AG10803 (cell line): ENCODE measurements at places on chromosomes 6 and 20.

- DNase-seq: no peak
Measured at GRCh38 chr20:60565083-60565482, 606.9 kb downstream of the CDH26 start.

- DNase-seq: no peak
Measured at GRCh38 chr20:63471981-63472831, at the start of gene KCNQ2. TSS of gene KCNQ2 (minus strand) at chr20:63472655. CDS start at chr20:63472463, 192 bp downstream.

- no peak for DNase-seq
Measured at GRCh38 chr6:27279513-27280063, 32.1 kb downstream of the PRSS16 start.

DNA sequence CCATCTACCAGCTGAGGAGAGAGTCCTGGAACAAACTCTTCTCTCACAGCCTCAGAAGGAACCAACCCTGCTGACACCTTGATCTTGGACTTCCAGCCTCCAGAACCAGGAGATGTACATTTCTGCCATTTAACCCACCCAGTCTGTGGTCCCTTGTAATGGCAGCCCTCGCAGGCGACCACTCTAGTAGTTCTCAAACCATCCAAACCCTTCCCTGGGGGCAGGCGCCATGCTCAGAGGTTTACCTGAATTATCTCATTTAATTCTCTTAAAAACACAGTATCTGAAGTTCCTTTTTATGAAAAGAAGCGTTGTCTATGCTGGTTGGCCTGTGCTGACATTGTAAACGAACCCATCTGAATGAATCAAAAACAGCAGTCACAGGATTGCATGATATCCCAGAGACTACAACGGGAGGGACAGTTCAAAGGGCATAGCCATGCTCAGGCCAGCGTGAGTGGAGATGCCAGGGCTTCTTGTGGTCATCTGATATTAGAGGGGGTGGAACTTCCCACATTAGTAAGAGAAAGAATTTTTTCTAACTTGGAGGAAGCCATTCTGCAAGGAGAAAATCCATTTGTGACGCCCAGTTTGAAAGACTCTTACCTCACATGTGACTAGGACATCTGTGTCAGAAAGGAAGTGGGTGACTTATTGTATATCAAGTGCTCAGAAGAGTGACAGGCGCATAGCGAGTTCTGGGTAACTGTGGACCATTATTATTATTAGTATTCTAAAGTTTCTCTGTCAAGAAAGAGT is 17.2 kb upstream of the TAGAP start:
- no peak for DNase-seq

DNA sequence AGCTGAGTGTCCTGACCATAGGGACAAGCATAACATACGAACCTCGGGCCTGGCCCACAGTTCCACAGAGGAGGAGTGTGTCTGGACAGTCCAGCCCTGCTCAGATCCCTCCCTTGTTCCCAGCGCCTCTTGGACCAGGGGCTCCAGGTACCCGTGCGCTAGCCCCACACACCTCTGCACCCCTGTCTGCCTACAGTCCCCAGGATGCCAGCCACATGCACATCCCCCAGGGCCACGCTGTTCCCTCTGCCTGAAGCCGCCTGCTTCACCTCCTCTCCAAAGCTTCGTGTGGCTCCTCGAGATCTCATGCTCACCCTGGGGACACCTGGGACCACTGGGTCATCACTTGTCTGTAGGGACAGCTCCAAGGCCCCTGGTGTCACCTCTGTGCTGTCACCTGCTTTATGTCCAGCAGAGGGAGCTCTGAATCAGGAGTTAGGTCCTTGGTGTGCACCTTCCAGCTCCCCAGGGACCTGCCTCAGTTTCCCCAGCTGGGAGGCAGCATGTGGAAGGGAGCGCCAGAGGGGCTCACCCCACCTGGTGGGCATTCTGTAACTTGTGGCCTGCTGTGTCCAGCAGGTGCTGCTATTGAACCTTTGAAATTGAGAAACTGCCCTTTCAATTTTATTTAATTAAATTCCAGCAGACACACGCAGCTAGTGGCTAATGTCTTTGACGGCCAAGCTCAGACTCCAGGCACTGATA is 7.3 kb upstream of the YTHDF1 start:
- peak; percentile 32 for DNase-seq

- peak; percentile 6 for DNase-seq
Measured at GRCh38 chr20:16064989-16065707, 508.1 kb downstream of the KIF16B start.

GRCh38 chr6:128403618-128404444 is 116.6 kb downstream of the PTPRK start:
- no peak for DNase-seq

DNA sequence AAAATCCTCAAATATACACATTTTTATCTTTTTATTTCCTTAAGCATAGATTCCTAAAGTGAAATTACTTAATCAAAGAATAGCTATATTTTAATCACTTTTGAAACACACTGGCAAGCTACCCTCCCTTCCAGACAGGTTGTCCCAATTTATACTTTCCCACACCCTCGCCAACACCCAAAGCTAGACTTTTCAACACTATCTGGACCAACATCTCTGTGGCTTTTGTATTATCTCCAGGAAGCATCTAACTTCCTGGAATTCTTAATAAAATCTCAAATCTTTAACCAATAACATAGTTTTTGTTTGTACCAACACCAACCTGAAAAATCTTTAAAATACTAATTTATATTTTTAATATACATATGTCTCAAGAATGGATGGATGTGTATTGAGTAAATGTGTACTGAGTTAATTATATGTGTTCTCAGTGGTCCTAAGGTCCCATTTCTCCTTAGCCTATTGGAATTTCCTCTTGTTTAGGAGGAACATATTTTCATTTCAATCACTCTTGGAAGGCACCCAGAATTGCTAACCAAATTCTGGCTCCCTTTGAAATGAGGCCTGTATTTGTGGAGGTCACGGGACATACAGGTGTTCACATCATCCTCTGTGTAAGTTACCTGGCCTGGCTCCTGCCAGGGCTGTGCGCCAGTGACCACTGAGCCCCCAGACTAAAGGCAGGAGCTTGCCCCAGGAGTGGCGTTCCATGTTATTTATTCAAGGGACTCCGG is 17.4 kb upstream of the GFOD1 start:
- no peak for DNase-seq

GRCh38 chr20:41480054-41480770 is 113.6 kb upstream of the EMILIN3 start:
- no peak for DNase-seq

DNA sequence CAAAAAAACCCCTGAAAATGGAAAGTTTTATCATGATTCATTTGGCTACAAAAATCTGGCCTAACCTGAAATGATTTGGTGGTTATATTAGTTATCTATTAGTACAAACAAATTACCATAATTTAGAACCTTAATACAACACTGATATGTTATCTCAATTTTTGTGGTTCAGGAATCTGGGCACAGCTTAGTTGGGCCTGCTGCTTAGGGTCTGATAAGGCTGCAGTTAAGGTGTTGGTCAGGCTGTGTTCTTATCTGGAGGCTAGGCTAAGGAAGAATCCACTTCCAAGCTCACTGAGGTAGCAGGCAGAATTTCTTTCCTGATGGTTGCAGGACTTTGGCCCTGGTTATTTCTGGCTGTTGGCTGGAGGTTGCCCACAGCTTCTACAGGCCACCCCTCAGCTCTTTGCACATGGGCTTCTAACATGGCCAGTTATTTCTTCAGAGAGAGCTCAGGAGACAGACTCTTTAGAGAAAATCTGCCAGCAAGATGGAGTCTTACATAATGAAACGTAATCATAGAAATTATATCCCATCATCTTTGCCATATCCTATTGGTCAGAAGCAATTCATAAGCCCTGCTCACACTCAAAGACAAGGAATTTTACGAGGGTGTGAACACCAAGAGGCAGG is 11.4 kb downstream of the TRIM38 start:
- no peak for DNase-seq

- DNase-seq: no peak
Measured at GRCh38 chr6:163311830-163312229, 102.7 kb upstream of the QKI start.

GRCh38 chr6:6105472-6106036 is 98.8 kb upstream of the NRN1 start:
- DNase-seq: no peak

- no peak for DNase-seq
Measured at GRCh38 chr6:112228480-112229332, 25.7 kb downstream of the LAMA4 start.

DNA sequence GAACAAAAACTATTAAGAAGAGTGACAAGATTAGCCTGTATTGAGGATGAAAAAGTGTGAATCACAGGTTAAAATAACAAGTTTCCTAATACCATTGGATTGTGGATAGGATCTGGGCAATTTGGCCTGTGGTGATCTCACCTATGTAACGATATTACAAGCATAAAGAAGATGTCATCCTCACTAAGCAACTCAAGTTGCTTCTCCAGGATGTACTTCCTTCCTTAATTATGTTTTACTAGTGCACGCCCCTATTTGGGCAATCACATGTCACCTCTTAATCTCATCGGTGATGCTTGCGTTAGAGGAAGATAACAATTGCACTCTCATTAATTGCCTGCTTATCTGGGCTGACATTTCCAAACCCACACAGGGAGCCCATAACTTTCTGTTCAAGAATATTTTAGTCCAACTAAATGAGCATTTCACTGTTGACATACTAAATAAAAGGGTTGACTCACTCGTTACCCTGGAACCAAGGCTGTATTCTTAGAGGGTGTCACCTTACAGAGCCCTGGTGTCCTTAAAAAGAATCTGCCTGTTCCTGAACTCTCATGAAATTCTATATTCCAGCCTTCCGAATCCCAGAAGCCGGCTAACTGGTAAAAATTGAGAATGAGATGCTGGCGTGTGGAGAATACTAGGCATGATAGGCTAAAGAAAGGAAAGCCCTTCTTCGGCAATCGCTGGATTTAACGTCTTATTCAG is 88.2 kb upstream of the ATXN1 start:
- DNase-seq: peak; percentile 34

DNA sequence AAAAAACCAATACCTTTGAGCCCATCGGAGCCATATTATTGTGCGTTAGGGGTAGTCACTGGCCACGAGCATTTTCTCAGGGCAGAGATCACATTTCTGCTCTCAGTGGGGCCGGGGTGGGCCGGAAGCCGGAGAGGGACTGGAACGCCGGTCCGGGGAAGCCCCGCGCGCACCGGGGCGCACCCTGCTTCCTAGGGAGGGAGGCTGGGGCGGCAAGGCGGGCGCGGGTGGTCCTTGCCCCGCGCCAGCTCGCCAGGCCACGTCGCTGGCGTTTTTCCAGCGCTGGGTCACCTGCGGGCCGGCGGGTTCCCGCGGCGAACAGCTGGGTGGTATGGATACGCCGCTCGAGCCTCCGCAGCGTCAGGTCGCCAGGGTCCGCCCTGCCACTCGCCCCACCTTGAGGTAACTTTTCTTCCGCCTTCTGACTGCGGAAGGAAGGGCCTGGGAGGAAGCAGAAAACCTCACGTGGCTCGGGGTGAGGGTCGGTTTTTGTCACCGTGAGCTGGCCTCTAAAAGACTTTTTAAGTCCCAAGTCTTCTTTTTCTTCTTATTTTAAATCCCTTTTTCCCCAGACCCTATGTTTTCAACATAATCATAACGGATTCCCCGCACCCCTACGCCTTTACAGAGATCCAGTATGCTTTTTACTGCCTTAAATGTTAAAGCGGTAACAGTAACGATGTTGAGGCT is 2.7 kb upstream of the EEF1A1 start:
- peak; percentile 40 for DNase-seq

DNA sequence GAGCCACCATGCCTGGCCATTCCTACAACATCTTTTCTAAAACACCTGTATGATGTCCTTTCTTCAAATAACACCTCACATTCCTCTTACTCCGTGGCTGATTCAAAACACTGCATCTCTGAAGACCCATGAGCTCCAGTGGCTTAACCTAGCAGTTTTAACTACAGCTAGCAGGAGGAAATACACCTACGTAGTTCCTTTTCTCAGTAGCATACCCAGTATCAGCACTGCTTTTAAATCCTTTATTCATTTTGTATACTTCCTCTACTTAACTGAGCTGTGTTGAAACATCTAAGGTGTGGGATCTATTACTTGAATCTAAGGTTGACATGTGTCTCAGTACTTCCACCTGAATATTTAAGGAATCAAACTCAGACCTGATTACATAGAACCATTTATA is 113.6 kb upstream of the CCDC28A start:
- no peak for DNase-seq

- DNase-seq: peak; percentile 42
Measured at GRCh38 chr20:32465092-32465900, 107.2 kb downstream of the ASXL1 start.

- no peak for DNase-seq
Measured at GRCh38 chr6:18062733-18063132, 59.7 kb downstream of the NHLRC1 start.

- DNase-seq: no peak
Measured at GRCh38 chr6:147065786-147066185, 138.4 kb upstream of the STXBP5 start.
